Activated gamma-delta T cell treated with anti-CD3 and anti-CD28 coated beads, Interleukin-2, amount 50 U/mL, for 16 hours (primary cell): ENCODE measurements at places on chromosomes 3 and 15.

DNA sequence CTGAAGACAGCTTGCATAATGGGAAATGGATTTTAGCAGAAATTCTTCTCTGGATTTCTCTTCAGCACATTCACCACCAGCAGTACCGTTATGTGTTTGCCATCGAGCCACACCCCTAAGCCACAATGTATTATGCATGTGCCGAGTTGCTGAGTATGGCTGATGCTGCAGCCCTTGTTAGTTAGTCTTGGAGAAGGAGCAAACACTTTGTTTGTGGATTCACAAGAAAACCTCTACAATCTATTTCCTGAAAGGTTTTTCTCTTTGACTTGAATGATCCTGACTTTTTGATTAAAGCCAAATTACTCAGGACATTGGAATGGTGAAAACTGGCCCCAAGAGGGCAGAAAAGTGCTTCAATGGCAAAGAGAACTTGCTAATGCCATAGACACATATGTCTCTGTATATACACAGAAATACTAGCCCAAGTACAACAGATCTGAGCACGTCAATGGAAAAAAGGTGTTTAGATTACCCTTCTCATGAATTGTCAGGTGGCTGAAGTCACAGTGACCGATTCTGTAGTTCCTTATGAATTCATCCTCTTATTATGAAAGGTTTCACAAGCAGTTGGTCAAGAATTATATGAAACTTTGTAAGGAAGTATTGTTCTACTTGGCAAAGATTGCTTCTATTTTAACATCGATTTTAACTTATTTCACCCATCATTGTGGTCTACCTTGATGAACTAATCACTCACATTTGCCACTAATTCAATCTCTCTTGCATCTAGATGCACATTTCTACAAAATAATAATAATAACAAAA is 103.0 kb downstream of the P3H2 start:
- DNase-seq, result no peak

- DNase-seq, result no peak
These were observed 113.7 kb downstream of the OXSM start for GRCh38 chr3:25903371-25904129.

DNA sequence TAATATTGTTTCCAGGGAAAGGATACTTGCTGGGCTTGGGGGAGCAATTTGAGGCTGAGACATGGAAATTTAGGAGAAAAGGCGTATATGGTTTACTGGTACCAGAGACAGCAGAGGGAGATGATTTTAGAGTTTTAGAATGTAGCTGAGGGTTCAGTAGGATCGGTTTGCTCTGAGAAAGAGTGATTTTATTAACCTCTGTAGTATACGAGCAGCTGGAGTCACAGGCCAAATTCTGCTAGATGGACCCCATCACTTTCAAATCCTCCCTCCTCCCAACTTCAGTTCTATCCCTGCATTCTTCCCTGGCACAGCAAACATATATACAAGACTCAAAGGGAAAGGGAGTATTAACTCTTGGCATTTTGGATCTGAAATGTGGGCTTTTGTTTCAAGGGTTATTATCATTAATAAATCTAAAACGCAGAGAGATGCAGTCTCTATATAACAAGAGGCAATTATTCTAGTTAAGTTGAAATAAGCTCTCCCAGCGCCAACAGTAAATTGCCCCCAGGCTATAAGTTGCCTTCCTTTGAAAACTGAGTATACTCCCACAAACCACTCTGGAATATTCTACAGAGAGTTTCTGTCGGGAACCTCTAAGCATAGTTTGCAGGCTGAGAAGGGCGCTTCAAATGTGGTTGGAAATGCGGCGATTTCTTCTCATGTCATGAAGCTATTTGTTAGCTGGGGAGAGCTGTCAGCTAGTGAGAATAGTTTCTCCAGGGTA is 5.4 kb downstream of the CRABP1 start:
- no peak for DNase-seq

DNA sequence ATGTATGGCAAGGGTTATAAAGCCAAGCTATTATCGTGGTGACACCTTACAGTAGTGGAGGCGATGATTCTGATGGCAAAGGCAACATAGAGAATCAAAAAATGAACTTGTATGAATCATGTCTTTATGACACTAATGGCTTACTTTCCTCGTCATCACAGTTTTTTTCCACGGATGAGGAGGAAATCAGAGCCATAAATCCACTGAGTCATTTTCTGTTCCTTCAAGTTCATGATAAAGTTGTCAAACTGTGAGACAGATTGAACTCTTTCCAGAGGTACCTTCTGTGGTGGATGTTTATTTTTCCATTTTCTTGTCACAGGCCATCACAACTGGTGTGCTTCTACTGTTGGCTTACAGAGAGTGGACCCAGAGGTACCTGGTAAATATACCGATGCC is 8.5 kb downstream of the TMEM212 start:
- no peak for DNase-seq
